ENCODE measurements at places on chromosomes 16 and 17.

- DNase-seq: no peak
Measured at GRCh38 chr17:13678841-13679240, 77.1 kb upstream of the HS3ST3A1 start.

- peak; percentile 96 for DNase-seq
Measured at GRCh38 chr16:30921748-30922419, 1.5 kb upstream of the FBXL19 start.

- DNase-seq: no peak
Measured at GRCh38 chr16:57640612-57641011, 12.2 kb downstream of the ADGRG1 start.

- peak; percentile 77 for DNase-seq
Measured at GRCh38 chr17:301681-302299, 50.8 kb downstream of the RPH3AL start.

GRCh38 chr16:69310653-69311532, at the start of gene VPS4A:
Gene VPS4A (plus strand): TSS chr16:69311350. CDS start chr16:69311512, 162 bp downstream.
- DNase-seq: peak; percentile 98

- DNase-seq: no peak
Measured at GRCh38 chr17:17876959-17877528, 40.3 kb upstream of the SREBF1 start.

DNA sequence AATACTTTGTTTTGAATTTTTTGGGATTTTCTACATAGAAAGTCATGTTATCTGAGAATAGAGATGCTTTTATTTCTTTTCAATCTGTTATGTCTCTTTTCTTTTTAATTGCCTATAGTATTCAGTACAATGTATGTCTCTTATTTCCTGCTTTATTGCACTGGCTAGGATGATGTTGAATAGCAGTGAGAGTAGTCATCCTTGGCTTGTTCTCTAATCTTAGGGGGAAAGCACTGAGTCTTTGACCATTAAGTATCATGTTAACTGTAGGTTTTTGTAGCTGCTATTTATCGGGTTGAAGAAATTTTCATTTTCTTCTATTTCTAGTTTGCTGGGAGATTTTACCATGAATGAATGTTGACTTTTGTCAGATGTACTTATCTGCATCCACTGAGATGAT, 10.0 kb upstream of the ABCA3 start:
- no peak for DNase-seq

DNA sequence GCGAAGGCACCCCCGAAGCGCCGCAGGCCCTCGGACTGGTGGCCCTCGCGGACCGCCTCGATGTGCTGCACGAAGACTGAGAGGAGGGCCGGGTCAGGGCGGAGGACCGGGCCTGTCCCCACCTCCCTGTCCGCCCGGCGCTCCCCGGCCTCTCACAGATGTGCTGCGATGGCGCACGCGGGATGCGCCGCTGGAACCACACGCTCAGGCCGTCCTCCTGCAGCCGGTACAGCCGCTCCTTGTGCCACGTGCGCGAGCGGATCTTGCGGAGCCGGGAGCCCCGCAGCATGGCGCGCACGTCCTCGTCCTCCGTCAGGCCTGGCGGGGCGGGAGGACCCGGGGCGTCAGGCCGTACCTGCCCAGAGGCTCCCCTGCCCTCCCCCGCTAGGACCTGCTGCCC, 11.3 kb downstream of the PLCD3 start:
- DNase-seq: no peak

GRCh38 chr17:6575596-6575988, 19.2 kb upstream of the PITPNM3 start:
- no peak for DNase-seq

All from left hindlimb (tissue), 1 donor.